Gastrocnemius medialis (tissue), 4 donors: ENCODE measurements at places on chromosomes 13 and 19.
A peak's percentile ranks its signal among the peaks of the same experiment; 100 is the strongest.

GRCh38 chr19:55687281-55688201 lies 12.5 kb downstream of the EPN1 start:
- no peak for DNase-seq

GRCh38 chr13:33932769-33933406 lies 114.9 kb downstream of the RFC3 start:
- no peak for DNase-seq

DNA sequence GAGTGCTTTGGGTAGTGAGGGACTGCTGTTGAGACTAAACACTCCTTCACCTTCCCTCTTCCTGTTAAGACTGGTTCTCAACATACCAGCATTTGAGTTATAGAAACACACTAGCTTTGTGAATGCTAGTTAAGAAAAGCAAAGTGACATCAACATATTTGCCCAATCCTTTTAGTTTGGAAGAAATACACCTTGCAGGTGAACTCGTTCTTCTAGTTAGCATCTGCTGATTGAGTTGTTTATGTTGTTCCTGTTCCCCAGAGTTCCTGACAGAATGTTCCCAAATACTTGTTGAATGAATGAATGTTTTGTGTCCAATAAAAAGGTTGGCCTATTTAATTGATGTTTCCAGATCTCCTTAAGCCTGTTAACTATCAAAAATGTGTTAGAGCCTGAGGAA lies 7.1 kb downstream of the LMO7 start:
- DNase-seq, result no peak

GRCh38 chr13:49524740-49525501 lies 29.2 kb downstream of the PHF11 start:
- no peak for DNase-seq

DNA sequence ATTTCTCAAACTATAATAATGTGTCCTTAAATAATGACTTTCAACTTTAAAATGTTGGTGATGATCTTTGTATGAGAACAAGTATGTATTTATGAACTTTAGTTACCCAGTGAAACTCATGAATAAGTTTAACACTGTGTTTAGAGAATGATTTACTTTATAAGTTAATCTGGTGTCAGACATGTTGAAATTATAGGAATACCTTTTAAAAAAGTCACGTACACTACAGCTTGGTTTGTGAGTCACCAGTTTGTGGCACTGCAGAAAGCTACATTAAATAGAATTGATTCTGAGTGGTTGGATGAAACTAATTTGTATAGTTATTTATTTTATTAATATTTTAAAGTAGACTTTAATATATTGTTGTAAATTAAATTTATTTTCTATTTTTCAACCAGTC lies 1366.2 kb upstream of the PCDH20 start:
- no peak for DNase-seq

DNA sequence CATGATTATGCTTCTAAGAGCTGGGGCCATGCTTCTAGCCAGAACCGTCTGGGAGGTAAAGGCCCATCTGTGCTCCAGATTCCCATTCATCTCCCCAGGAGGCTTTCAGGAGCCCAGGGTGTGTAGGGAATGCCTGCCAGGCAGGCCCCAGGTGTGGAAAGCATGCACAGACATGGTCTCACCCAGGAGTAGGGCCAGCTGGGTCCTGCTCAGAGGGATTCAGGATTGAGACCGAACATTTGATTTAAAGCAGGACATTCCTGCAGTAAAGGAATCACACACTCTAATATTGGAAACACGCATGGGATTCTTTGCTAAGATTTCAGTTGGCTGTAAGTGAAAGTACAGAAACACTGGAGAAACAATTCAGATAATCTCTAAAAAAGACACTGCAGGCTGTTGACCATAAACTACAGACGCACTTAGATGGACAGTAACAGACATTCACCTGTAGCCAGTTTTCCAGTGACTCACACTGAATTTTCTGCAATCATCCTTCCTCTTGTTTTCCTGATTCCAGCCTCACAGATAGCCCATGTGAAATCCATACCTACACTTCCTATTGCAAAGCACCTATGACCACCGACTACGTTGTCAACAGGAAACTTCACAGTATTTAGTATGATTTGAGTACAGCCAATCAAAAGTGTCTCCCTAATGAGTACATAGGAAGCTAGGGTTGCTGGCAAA lies 257.8 kb downstream of the TBC1D4 start:
- DNase-seq, result no peak

DNA sequence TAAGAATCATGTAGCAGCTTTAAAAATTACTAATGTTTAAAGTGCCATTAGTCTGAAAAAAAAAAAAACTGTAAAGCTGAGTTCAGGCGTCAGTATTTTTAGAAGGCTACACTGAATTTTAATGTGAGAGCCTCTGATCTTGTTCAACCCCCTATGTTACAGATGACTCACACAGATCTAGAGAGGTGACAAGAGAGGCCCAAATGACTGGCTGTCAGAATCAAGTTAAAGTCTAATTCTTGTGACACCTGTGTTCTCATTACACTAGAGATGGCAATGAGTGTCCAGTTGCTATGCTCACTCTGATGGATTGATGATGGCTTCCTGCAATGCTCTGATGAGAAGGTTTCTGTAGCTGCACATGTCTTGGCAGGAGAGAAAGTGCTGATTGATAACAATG lies 203.5 kb upstream of the OBI1 start:
- DNase-seq, result no peak

GRCh38 chr19:41189425-41190065 lies 3.5 kb upstream of the CYP2S1 start:
- no peak for DNase-seq

DNA sequence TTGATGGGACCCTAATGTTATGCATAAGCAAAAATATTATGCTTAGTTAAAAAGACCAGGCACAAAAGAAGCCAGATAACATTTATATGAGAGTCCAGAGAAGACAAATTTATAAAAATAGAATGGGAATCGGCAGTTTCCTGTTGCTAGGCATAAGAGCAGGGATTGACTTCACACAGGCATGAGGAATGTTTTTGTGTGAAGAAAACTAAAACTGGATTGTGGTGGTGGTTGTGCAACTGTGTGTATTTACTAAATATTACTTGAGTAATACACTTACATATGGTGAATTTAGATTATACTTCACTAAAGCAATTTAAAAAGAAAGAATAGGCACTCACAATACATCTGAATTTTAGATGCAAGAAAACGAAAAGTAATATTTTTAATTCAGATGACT lies 108.3 kb downstream of the SLITRK1 start:
- DNase-seq, result no peak

GRCh38 chr13:106003651-106004050 lies 531.8 kb downstream of the EFNB2 start:
- DNase-seq, result no peak

GRCh38 chr13:109412283-109412901 lies 374.0 kb downstream of the IRS2 start:
- no peak for DNase-seq

GRCh38 chr19:28578786-28579505 lies 634.0 kb downstream of the UQCRFS1 start:
- no peak for DNase-seq

DNA sequence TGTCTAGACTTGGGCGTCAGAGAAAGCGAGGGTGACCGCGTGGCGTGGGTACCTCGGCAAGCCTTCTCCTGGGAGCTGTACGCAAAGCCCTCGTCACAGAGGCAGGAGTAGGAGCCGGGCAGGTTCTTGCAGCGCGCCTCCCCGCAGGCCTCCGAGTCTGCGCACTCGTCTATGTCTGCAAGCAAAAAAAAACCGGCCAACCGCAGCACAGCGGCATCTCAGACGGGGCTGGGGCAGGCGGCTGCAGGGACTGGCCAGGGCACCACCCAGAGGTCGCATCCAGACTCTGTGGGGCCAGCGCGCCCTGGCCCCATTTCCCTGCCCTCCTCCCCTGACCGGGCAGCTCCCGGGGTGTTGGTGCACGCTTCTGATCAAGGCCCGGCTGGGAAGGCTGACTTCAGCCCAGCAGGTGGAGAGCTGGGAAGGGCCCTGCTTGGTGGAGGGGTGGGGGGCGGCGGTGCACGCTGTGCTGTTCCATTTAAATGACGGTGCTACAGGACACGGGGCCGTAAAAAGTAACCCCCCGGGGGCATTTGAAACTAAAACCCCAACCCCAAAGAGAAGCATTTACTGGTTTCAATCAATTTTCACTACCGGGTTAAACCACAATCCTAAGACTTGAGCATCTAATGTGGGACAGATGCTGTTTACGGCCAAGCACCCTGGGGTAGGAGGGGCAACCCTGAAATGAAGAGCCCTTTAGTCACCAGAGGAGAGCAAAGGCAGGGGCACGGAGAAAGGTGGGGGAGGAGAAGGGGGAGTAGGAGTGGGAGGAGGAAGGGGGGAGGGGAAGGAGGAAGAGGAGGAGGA lies 28.2 kb downstream of the GAS6 start:
- DNase-seq, result no peak

- DNase-seq, result peak; percentile 15
Observed at GRCh38 chr13:22812793-22813192, 368.0 kb upstream of the SGCG start.

DNA sequence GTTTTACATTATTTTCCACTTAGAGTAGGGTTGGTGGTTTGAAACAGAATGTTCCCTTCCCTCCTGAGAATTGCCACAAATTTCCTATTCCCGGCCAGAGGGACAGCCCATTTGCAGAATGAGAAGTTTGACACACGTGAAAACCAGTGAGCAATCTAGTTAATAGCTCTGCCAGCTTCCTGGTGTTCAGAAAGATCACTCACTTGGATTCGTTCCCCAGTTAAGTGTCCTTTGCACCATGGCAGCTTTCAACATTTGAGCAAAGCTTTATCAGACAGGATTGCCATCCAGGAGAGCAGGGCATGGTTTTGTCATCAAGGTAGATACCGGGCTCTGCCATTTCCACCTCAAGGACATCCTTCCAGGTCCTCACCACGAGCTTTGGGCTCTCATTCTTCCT lies 28.2 kb downstream of the RASL11A start:
- DNase-seq, result no peak

DNA sequence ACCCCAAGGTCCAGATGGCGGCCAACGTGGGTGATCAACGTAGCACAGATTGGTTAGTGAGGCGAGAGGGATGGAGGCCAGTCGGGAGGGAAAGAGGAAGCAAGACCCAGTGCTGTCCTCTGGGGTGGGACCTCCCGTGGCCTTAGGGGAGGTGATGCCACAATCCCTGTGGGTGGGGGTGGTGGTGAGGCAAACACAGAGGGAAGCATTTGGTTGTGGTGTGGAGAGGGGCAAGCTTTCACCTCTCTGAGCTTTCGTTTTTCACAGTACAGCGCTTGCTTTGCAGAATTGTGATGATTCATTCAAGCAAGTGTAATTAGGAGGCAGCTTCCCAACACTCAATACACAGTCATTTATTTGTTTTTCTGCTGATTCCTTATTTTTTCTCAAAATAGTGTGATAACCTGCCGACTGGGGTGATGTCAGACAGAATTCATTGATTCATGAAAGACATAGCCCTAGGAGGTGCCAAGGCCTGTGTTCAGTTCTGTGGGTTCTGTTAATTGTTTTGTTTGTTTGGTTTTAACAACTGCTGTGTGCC lies 2.4 kb downstream of the LENG8 start:
- no peak for DNase-seq

DNA sequence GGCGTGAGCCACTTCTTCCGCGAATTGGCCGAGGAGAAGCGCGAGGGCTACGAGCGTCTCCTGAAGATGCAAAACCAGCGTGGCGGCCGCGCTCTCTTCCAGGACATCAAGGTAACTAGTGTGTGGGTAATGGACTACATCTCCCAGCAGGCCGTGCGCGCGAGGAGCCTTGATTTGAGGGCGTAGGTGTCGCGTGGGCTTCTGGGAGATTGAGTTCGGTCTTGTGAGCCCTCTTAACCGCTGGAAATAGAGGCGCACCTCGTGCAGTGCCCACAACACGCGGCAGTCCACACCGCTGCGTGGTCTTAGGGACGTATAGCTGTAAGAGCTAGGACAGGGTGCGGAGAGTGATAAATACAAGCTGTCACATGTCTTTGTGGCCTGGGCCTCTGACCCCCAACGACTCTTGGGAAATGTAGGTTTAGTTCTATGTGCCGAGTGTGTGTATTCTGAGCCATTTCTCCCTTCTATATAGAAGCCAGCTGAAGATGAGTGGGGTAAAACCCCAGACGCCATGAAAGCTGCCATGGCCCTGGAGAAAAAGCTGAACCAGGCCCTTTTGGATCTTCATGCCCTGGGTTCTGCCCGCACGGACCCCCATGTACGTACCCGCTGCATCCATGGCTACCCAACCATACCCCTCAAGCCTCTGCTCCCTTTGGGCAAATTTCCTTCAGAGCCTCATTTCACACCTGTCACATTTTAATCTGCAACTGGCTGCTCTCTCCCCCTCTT lies 864 bp downstream of the FTL start:
- peak; percentile 93 for DNase-seq

DNA sequence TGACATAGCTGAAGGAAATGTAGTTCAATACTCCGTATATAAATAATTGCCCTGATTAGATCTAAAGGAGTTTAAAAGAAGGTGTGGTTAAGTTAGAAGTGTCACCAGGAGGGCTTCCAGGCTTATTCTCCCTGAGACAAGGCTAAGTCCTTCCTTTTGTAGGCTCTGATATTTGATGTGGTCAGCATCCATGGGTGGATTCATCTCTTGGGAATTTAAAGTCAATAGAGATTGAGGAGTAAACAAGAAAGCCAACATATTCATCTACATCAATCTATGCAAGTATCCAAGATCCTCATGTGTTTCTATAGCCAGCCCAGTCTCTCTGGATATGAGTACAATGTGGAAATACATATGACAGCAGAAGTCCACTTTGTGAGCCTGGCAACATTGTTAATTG lies 76.8 kb downstream of the KCTD12 start:
- DNase-seq, result no peak

GRCh38 chr13:49218493-49219051 lies 1.6 kb upstream of the MLNR start:
- no peak for DNase-seq

- DNase-seq, result no peak
Observed at GRCh38 chr13:97583907-97584497, 150.0 kb downstream of the RAP2A start.

DNA sequence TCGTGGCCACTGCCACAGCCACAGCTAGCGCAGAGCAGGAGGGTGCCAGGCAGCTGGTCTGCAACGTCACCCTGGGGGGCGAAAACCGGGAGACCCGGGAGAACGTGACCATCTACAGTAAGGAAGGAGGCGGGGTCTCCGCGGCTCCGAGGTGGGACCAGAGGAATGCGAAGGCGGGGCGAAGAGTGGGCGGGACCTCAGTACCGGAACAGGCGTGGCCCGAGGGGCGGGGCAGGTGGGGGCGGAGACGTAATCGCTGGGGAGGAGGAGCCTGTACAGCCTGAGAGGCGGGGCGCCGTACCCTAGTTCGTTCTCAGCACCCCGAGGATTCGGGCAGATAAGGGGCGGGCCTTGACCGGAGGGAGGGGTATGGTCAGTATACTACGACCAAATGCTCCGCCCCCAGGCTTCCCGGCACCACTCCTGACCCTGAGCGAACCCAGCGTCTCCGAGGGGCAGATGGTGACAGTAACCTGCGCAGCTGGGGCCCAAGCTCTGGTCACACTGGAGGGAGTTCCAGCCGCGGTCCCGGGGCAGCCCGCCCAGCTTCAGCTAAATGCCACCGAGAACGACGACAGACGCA lies 2.5 kb downstream of the ICAM5 start:
- DNase-seq, result peak; percentile 56

- peak; percentile 83 for DNase-seq
Observed at GRCh38 chr13:41668130-41668757, 210.9 kb downstream of the RGCC start.

GRCh38 chr13:22703601-22704209 lies 477.1 kb upstream of the SGCG start:
- DNase-seq, result no peak

- DNase-seq, result peak; percentile 22
Observed at GRCh38 chr19:2302319-2303210, 5.4 kb downstream of the LINGO3 start.
